ENCODE measurements at places on chromosomes 4 and X. TPM values are rescaled to one million over a fixed set of nuclear protein-coding genes. Genes with fewer than 3 reads are reported as not detected.

Gene CDS1
- not detected for total RNA-seq

Gene TACR3
- total RNA-seq, result not detected

Gene QDPR
- 2.5 TPM for total RNA-seq

Gene PPEF1
- total RNA-seq, result not detected

DNA sequence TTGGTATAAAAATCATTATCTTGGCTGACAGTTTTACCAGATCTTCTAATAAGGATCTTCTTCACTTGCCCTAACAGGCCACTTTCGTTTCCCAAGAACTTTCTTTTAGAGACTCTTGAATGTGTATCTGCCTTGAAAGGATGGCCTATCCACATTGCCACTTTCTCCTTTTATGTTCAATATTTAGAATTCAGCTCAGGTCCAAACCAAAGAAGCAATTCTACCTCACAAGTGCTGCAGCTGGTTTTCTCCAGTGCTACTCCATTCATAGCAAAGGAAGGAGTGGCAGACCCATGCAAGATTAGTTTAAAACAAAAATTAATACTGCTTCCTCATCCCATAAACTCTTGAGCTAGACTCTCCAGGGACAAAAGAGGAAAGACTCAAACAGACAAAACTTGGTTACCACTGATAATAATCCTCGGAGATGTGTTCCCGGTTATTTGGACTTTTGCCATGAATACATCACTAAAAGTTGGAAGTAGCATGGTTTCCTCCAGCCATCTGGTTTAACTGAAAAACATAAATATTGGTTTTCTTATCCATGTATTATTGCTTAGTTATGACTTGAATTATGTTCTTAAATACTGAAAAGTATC is 401.8 kb downstream of the PABPC4L start:
- DNase-seq, result no peak

DNA sequence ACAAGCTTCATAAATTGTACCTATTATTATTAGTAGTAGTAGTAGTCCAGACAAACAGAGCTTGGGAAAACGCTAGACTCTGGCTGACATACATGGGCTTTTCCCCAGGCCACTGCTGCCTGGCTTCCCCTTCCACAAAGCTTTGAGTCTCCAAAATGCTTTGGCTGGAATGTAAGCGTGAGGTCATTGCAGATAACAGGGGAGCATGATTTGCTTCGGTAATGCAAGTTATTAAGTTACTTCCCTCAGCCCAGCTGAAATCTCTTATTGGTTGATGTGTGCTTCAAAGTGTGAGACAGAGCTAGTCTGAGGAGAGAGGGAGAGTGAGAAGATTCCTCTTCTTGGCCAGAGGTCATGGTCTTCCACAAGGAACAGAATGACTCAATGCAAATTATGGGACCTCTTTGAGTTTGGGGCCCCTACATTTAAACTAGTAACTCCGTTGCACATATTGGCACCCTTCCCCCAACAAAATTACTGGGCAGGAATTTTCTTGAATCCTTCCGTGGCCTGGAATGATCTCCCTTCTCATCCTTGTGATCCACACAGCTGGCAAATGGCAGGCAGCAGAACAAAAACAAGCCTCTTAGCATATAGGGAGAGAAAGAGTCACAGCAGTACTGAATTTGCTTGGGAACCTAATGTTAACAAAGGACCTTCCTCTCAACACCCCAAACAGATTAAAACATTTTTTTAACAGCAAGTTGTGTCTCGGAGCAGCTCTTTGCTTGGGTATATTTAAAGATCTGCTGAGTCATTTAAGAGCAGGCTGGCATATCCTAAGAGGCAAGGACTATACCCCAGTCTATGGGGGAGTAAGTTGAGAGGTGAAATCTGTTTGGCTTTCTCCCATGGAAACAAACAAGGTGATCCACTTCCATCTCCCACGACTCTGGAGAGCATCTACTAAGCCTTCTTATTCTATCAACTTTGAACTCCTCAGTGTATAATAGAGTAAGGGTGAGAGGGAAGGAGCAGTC is 19.9 kb downstream of the AR start:
- DNase-seq, result no peak

- no peak for DNase-seq
These were observed 7.8 kb upstream of the CUL4B start for GRCh38 chrX:120568609-120569008.

DNA sequence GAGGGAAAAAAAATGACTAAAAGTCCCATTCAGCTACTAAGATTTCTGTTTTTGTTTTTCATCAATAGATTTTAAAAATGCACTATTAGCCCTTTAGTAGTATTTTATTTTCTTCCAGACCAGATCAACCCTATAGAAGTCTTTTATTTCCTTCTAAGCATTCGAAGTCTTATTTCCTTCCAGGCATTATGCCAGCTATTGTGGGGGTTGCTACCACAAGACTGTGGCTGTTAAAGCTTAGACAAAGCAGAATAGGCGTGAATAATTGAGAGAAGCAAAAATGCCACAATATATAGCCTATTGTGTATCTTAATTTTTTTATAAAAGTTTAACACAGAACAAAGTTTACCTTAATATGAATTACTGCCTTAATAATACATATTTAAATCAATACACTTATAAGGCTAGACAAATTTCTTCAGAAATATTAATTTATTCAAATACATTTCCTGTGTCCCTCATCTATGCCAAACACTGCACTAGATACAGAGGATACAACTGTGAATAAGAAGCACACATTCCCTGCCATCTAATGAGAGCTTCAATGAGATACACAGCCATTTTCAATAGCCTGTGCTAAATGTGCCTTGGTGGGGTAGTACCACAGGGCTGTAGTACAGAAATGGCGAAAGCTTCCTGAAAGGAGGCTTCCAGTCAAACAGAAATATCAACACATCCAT is 33.1 kb downstream of the SLC10A7 start:
- DNase-seq, result no peak

DNA sequence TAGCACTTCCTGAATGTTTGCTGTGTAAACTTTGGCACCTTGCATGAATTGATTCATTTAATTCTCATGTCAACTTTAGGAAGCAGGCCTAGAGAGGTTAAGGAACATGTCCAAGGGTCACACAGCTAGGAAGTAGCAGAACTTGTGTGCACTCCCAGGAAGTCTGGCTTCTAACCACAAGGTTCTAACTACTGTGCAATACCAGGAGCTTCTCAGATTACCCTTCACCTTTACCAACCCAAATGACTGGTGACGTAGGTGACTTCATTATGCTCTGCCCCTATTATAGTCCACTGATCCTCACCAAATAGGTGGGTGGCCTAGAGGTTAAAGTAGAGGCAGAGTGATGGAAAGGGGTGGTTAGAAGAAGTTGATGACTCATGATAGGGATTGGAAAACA is 14.4 kb downstream of the AR start:
- no peak for DNase-seq

- DNase-seq, result no peak
These were observed 327.4 kb downstream of the PPP3CA start for GRCh38 chr4:101019941-101020401.

GRCh38 chr4:150253965-150254630 is 175.9 kb downstream of the DCLK2 start:
- no peak for DNase-seq

- peak; percentile 77 for DNase-seq
These were observed 35.3 kb downstream of the NALF2 start for GRCh38 chrX:69539437-69539836.

GRCh38 chr4:169335331-169335730 is 64.6 kb upstream of the SH3RF1 start:
- DNase-seq, result no peak

- DNase-seq, result peak; percentile 64
These were observed 2.2 kb upstream of the CFI start for GRCh38 chr4:109803924-109804571.

- DNase-seq, result no peak
These were observed 60.9 kb downstream of the CRLF2 start for GRCh38 chrX:1151378-1152077.
